ENCODE measurements at places on chromosomes 4 and X.

DNA sequence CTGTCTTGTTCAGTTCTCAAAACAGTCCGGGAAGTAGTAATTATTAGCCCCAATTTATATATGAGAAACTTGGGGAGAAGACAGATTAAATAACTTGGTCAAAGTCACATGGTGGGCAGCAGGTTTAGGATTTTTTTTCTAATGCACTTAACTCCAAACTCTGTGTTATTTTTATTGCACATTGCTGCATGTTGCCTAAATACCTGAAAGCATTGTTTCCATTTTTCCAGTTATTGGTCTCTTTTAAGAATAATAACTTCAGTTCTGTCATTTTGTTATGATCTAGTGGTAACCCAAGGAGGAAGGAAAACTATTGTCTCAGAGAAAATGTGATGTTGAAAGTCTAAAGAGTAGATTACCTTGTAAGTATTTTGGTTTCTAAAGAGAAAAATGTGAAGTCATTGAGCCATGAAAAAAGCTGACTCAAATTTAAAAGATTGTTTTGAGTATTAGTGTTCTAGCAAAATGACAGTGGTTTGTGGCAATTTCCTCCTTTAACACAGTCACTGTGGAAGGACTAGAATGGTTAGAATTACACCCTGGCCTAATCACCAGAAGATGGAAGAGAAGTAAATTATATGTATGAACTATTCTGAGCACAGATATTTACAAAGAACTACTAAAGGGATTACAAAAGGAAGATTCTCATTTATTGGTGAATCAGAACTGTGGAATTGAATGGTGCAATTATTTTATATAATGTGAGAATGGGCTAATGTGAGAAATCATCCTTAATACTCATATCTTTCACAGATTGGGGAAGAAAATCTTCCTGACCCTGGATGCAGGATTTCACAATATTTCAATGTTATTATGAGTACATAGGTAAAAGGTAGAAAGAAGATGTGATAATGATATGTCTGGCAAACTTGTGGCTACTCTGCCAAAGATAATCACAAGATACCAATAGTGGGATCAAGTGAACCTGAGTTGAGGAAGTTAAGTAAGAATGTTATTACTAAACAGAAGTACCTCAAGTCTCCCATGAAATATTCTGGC, 21.7 kb upstream of the CXCL8 start:
- DNase-seq: no peak

GRCh38 chrX:111445485-111445884, 33.5 kb upstream of the DCX start:
- peak; percentile 34 for DNase-seq

GRCh38 chr4:186931519-186931918, 207.9 kb upstream of the FAT1 start:
- DNase-seq: no peak

- no peak for DNase-seq
Observed at GRCh38 chr4:70600977-70601376, 8.9 kb downstream of the AMBN start.

DNA sequence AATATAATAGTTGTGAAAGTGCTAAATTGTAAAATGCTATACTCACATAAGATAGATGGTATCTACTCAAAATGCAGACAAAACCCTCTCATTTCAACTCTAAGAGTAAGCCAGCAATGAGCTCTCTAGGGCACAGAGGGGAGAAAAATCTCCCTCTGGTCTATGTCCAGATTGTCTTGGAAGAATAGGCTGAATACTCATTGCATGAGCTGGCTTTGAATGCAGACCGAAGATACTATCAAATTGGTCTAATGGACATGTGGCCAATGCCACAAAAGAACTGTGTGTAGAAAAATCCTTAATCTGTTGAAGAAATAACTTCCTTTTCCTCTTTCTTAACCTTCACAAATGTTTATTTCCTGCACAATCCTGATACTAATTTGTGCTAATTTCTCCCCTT, 3.5 kb downstream of the ZXDA start:
- no peak for DNase-seq

GRCh38 chrX:2690856-2691542, at the start of gene CD99:
TSS of gene CD99 (plus strand) at chrX:2691295. CDS start at chrX:2691361, 66 bp downstream.
- DNase-seq: peak; percentile 98

GRCh38 chrX:41084893-41085511, at the start of gene USP9X:
TSS of gene USP9X (plus strand) at chrX:41085445. CDS start at chrX:41123629, 38,184 bp downstream.
- peak; percentile 89 for DNase-seq

DNA sequence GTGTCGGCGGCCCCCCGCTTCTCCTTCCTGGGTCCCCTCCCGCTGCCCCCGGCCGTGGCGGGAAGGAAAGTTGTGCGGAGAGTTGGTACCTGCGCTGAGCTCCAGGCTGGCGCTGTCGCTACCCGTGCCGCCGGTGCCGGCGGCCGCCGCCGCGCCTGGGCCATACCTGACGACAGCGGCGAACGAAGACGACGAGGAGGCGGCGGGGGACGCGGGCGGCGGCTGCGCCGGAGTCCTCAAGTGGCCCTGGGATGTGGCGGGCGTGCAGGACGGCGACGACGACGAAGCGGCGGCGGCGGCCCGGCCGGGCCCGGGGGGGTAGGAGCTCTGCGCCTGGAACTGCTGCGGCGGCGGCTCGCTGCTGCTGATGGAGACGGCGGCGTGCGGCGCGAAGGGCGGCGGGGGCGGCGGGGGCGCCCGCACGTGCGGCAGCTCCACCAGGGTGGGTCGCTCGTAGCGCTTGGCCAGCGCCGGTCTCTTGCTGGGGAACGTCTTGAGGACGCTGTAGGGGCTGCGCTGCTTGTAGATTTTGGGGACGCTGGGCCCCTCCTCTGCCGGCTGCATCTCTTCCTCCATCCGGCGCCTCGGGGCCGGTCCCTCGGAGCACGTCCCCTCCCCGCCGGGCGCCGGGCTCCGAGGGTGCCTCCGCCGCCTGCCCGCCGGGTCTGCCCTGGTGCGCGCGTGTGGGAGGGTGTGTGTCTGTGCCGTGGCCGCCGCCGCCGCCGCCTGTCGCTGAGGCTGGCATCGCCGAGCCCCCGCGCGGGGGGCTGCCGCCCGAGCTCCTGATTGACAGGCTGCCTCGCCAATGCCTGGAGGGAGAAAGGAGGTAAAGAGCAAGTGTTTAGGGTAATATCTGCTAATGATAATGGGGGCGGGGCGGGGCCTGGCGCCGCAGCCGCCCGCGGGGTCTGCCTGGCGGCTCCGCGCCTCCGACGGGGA, 618 bp downstream of the BEND4 start:
- DNase-seq: peak; percentile 7

DNA sequence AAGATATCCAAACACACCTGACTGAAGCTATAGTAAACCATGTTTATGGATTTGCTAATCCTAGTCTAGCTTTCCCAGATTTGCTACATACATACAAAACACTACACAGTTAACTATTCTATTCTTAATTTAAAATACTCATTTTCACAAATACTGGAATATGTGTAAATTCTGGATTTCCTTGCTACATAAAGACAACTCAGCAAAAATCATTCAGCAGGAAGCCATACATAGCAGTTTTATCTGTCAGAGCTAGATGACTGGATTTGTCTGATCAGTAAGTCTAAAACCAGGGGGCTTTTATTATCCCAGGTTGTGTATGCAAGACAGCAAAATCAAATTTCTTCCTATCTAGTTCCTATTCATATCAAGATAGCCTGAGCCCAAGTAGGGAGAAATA, 98.1 kb downstream of the CNOT6L start:
- no peak for DNase-seq

- DNase-seq: no peak
Observed at GRCh38 chr4:41559940-41560516, 22.1 kb downstream of the LIMCH1 start.

GRCh38 chrX:111520506-111520905, 9.1 kb downstream of the SERTM2 start:
- no peak for DNase-seq

DNA sequence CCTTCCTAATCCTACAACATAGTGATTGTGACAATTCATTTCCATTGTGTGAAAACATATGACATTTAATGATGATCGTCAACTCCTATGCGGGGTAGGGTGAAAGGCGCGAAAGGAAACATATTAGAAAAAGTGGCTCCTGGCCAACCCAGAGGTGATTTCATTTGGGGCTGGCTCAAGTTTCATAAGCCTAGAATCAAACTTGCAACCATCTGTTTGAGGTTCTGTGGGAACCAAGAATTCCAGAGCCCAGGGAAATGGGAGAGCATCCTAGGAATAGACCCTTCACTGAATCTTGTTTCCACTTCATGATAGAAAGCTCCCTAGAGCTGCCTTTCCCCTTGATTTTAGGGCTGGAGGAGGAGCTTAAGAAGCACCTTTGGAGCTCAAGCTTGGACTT, 101.3 kb upstream of the EGFL6 start:
- DNase-seq: no peak

DNA sequence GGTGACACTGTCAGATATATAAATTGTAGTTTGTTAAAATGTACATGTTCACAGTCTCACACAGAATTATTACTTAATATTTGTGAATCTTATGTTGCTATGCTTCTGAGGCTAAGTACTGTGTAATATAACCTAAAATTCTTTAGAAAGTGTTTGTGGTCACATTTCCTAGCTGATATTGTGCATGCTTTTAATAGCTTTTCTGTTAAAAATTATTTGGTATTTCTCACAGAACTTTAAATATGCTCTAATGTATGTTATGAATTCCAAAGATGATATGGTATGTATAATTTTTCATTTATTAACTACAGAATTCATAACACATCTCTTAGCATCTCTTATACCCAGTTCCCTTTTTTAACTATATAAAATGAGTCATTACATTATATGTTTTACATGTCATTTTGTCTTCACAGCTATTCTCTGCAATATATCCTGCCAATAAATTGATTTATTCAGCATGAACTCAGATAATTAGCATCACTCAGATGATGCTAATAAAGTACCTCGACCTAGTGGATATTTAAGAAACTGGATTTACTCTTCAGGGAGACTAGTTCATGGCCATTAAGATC, 9.3 kb downstream of the PTPN13 start:
- DNase-seq: no peak

GRCh38 chr4:24322511-24322910, 261.8 kb downstream of the DHX15 start:
- DNase-seq: peak; percentile 11

GRCh38 chrX:54446084-54446483, 5.9 kb downstream of the TSR2 start:
- no peak for DNase-seq

GRCh38 chr4:98170035-98170434, 26.8 kb upstream of the STPG2 start:
- no peak for DNase-seq

- DNase-seq: no peak
Observed at GRCh38 chrX:129576539-129576938, 36.5 kb downstream of the OCRL start.

GRCh38 chr4:122003335-122003734, 51.5 kb upstream of the TRPC3 start:
- DNase-seq: peak; percentile 17

DNA sequence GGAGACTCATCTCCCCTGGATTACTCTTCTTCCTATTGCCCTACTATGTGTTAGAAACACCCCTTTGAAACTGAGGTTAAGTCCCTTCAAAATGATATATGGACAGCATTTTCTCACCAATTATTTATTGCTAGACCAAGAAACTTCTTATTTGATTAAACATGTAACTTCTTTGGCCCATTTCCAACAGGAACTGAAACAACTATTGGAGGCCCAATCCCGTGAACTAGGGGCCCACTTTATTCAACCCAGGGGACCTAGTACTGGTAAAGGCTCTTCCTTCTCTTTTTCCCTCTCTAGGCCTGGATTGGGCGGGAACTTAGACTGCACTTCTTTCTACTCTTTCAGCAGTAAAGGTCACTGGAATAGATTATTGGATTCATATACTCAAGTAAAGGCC, 16.7 kb upstream of the COL25A1 start:
- no peak for DNase-seq

DNA sequence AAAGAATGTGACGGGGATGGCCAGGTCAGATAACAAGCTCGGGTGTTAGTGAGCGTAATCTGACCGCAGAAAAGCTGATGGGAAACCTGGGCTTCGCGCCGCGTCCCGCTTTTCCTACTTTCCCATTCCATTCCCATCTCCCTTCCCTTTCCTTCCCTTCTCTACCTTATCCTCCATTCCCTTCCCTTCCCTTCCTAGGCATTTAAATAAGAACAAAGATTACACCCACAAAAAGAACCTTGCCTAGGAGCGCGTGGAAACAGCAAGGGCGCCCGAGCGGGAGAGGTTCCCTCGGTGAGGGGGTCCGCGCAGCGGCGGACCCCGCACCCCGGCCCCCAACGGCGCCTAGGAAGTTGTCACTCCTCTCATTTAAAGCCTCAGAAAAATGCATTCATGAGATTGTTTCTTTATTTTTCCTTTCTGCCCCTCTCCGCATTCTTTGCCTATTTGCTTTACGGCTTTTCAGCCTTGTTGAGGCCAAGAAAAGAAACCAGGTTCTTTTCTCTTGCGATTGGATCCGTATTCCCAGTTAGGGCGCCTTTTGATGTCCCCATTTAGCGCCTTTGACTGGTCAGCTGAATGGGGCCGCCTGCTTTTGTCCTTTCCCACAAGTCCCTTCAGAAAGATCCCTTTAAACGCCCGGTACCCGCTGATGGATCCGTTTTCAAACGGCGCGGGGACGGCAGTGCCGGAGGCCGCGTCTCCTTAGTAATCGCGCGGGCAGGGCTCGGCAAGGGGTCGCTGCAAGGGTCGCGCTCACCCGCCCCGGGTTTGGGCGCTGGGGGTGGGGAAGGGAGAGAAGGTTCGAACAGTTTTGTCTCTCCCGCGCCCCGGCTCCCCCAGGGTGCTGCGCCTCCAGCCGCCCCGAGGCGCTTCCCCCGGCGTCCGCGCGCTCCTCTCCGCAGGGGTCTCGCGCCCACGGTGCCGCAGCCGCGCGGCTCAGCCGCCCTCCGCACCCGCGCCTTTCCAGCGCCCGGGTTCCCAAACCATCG, 54.1 kb upstream of the TMEM33 start:
- peak; percentile 12 for DNase-seq

DNA sequence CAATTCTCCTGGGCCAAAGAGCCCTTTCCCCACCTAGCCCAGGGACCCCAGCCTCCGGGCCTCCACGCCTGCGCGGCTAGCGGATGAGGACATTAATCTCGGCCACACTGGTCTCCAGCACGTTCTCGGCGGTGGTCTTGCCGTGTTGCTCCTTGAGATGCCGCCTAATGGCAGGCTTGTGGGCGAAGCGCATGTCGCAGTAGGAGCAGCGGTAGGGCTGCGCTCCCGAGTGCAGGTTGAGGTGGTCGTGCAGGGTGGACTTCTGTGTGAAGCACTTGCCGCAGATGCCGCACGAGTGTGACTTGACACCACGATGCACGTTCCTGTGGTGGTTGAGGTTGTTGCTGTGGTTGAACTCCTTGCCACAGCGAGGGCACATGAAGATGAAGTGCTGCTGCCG, 72.1 kb downstream of the UBE2K start:
- no peak for DNase-seq

All from umbilical cord (tissue), 2 donors.